ENCODE measurements at places on chromosomes 6 and 20.

- no peak for DNase-seq
Measured at GRCh38 chr6:38935051-38935450, 113.5 kb upstream of the GLP1R start.

DNA sequence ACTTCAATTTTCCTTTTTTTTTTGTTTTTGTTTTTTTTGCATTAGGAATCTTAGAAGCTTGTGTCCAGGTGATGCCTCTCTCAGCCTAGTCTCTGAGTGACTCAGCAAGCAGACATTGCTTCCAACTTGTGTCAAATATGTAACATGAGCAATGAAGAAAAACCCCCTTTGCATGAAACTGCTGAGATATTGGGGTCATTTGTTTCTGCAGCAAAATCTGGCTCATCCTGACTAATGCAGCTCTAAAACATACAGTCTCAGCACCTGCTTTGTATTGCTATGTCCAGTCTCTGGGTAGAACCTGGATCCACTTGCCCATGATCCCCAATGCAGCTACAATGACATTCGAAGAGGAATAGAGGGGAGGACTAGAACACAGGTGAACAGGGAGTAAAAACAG lies 55.7 kb upstream of the LRFN2 start:
- DNase-seq = no peak

GRCh38 chr6:126153661-126154060 lies 167.3 kb downstream of the TRMT11 start:
- DNase-seq = no peak

GRCh38 chr20:46063151-46063550 lies 26.6 kb downstream of the NCOA5 start:
- DNase-seq = no peak

- no peak for DNase-seq
Measured at GRCh38 chr6:159169557-159170332, 545 bp downstream of the FNDC1 start.

DNA sequence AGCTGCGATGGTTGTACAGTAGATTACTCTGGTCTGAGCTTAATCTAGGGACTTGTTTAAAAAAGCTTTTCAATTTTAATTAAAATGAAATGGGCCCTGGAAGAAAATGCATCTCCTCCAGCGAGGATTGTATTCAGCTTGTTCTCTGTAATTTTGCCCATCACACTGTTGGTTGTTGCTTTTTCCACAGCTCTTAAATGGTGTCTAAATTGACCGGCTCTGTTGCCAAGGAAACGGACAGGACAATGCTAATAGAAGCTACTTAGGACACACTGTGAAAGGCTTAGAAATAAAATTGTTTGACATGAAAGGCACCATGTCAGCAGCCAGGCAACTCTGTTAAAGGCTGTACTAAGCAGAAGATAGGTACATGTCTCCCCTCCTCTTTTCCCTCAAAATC lies 116.7 kb upstream of the NRSN1 start:
- DNase-seq = peak; percentile 77

DNA sequence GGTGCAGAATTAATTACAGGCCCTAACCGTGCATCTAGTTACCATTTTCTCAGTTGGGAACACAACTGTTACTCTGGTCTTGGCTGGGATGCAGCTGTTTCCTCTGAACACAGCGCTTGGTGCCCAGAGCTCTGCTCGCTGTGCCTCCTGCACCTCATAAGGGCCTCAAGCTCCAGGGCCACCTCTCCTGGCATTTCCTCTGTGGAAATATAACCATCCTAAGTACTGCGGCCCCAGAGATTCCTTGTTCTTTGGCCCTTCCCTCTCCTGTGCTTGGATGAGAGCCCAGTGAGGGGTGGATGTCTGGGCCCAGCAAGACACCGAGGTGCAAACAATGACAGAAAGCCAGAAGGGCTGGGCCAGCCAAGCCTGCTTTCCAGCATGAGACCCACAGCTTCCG lies 169.9 kb upstream of the CST7 start:
- DNase-seq = no peak

DNA sequence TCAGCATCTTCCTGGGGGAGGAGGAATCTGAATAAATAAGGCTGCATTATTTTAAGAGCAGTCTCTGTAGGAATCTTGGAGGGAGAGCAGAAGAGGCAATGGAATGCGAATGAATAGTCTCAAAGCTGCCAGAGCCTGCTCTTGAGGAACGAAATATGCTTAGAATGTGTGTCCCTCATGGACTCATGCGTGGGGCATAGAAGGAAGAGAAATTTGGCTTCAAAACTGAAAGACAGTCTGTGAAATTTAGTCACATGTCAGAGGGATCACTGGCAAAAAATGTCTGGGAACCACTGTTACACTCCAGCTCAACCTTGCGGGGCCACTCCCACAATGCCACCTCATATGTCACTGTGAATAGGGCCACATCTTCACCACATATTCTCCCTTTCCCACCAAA lies 95.5 kb downstream of the GJA10 start:
- DNase-seq = no peak

DNA sequence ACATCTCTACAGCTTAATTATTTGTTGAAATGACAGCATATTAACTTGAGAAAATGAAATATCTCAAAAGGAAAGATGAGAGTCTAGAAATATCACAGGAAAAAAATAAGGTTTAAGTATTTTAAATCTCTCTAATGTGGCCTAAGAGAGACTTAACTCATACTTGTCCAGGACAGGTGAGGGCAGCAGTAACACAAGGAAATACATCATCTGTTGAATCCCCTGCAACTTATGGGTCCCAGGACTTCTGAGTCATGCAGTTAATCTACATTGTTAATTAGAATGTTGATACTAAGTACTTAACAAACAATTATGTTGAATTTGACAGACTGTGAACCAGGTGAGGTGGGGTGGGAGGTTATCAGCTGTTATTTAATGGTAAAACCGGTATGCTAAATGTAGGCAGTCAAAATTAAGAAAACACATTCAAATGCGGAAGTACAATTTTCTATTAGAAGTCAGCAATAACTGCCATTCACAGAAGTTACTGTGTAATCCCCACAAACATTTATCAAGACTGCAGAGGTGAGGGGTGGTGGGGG lies 87.9 kb downstream of the CEP57L1 start:
- DNase-seq = peak; percentile 31

DNA sequence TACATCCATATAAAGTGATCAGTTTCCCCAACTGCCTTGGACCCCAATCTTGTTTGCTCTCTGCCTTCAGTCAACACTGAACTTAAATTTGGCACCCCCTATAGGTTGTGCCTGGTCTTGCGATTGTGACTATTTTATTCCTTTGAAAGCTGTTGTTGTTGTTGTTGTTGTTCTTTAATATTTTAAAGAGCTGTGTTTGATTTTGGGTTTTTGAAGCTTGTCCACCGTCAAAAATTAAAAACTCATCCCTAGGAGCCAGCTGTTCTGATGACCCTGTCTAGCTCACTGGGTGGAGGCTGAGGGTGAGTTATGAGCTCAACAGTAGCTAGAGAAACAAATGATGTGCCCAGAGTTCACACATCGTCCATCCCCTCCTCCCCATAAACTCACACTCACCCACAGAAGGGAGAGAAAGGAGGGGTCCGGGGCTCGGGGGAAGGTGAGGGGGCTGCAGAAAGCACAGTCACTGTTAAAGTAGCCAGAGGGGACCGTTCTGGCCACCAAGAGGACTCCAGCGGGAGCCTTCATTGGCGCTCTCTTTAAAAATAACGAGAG lies 4.0 kb downstream of the SIM1 start:
- peak; percentile 83 for DNase-seq

DNA sequence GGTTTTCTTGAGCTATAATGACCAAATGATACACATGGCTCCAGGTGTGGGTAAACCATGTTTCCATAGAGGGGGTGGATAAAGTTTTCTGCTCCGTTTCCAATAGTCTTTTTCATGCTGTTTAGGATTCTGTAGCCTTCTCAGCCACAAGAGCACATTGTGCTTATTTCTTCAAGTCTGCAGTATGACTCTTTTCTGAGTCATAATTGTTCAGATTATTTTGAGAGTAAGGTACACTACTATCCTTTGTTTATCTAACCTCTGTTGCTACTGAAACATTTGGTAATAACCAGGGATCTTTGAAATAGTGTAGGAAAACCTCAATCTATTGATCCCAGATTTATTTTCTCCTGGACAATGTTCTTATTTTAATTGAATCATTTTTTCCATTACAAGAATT lies 247.9 kb upstream of the BMP2 start:
- DNase-seq = no peak

GRCh38 chr6:100212131-100212530 lies 218.1 kb upstream of the MCHR2 start:
- DNase-seq = no peak

GRCh38 chr6:85983032-85983659 lies 340.5 kb upstream of the SYNCRIP start:
- DNase-seq = no peak

GRCh38 chr6:56819604-56820003 lies 135.3 kb upstream of the BEND6 start:
- DNase-seq = no peak

GRCh38 chr20:32449890-32450401 lies 91.8 kb downstream of the ASXL1 start:
- no peak for DNase-seq

- no peak for DNase-seq
Measured at GRCh38 chr20:17798601-17799000, 98.8 kb downstream of the BANF2 start.

DNA sequence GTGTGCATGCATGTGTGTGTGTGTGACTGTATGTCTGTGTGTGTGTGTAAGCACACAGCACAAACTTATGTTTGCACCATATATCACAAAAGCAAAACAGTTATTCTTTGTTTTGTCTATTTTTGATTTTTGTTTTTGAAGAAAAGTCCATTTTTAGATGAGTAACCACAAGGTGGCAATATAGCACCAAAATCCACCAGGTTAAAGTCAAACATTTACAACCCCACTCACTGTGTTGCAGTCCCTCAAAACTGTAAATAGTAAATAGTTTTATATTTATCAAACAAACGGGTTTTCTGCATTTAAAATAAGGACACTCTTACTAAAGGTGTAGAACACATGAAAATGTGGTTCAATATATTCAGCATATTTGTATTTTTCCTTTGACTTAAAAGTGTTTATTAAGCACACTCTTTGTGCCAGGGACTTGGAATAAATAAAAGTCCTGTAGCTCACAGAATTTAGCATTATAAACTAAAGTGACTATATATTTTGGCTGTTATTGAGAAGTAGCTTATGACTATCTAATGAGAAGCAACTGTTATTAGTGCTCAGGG lies 118.5 kb downstream of the GFRAL start:
- DNase-seq = peak; percentile 7

DNA sequence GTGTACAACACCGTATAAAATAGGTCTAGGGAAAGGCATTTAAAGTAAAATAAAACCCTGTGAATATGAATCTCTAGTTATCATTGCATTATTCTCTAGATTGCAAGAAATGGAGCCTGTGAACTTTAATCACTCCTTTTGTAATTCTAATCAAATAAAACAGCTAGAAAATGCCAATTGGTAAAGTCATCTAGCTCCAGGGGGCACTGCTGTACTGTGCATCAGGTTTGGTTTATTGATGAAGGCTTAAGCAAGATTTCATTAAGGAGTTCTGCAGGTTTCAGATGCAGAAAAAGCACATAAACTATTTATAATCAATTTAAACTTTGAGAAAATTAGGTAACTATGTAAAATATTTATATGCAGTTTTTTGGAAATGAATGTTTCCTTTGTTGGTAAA lies 645.0 kb downstream of the PHF3 start:
- DNase-seq = peak; percentile 39

DNA sequence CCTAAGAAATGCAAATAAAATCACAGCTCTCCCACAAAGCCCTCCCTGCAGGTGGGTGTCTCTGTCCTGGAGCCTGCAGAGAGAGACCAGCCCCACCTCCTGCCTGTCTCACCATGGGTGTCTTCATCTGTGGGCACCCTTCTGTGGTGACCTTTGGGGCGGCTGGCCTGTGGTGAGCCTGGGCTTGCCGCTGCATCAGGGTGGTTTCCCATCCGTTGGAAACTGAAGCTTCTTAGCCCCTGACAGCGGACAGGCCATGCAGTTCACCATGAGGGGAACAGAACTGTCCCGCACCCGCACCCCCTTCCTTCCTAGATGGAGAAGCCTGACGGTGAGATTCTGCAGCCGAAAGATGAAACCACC lies 42.3 kb upstream of the FRMD1 start:
- no peak for DNase-seq

GRCh38 chr20:1509237-1509636 lies 18.0 kb upstream of the SIRPB2 start:
- DNase-seq = no peak

DNA sequence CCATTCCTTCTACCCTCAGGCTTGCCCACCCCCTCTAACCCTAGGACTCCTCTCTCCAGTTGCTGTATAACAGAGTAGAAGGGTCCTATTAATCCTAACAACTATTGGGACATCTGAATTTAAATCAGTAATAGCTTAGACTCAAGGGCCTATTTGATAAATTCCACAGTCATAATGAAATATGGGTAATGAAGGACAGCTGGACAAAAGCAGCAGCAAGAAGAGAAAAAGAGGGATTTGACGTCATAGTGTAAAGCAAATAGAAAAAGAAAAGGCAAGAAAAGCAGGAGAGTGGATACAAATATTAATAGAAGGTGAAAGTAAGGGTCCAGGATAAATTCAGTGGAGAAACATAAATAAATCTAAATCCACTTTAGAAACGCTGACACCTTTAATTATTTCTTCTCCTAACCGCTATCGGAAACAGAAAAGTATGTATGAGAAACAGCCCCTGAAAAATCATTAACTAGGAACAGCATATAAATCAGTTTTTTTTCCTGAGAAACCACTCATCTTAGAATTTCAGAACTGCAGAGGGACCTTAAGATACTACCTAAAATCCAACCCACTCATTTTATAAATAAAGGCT lies 12.8 kb downstream of the FKBP5 start:
- no peak for DNase-seq

GRCh38 chr6:14540810-14541540 lies 423.4 kb downstream of the CD83 start:
- no peak for DNase-seq

DNA sequence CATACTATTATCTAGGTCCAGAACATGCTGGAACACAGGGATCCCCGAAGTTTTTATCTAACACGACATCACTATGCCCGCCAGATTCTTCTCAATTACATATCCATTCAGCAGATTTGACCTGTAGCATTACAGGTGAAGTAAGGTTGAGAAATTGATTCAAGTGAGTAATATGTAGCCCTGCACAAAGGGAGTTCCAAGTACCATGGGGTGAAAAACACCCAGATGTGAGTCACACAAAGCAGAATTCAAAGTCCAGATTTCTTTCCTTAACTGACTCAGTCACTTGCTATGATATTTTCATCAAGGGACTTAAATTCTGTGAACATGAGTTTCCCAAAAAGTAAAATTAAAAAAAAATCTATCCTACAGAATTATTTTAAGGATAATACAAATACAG lies 655.4 kb upstream of the PTCHD4 start:
- DNase-seq = no peak
